ENCODE measurements at places on chromosomes 2 and 18.

DNA sequence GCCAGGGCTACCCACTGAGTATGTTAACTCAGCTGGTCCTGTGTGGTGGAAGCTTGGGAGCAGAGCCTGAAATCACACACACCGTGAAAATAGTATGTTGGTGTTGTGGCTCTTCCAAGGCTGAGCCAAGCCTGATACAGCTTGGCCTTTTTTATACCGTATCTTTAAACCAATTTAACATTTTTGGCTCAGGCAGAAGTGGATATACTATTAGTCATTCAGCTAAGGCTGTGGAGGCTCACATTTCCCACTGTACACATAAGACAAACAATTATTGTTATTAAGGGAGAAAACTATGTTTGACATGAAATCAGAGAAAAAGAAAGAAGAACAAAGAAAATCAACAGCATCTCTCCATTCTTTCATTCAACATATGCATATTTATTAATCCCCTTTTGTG, 159.0 kb downstream of the BCL11A start:
- no peak for DNase-seq
- H3K4me3 ChIP-seq: no peak overlapping the region
- H3K27ac ChIP-seq: no peak overlapping the region
- H3K36me3 ChIP-seq: no peaks in the 10 kb centered on the region
- H3K4me1 ChIP-seq: no peaks in the 10 kb centered on the region

DNA sequence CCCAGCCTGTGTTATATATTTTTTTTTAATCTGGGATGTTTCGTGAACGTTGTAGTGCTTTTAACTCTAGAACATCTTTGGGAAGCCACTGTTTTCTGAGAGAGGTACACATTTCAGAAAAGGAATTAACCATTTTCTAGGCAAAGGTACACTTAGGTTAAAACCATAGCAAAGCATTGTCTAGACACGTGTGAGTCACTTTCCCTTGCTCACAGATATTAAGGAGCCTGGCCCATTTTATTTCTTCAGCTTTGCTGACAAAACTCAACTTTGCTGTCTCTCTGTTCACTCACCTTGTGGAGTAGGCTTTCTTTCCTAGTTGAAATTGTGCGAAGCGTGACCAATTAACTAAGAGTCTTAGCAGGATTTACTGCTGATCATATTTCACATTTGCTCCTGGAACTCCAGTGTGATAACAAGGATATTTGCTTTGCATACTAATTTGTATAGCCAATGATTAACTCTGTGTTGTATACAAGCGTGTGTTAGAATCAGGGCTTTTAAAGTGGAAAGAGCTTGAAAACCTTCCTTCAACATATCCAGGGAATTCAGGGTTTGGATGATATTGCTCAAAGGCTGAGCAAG, 215.0 kb upstream of the AGAP1 start:
- H3K4me3 ChIP-seq: no peak overlapping the region
- no peaks in the 10 kb centered on the region for H3K4me1 ChIP-seq
- H3K36me3 ChIP-seq: no peaks in the 10 kb centered on the region
- no peaks in the 10 kb centered on the region for H3K27me3 ChIP-seq

- H3K36me3 ChIP-seq: no peaks in the 10 kb centered on the region
- H3K27ac ChIP-seq: no peak overlapping the region
- H3K27me3 ChIP-seq: no peaks in the 10 kb centered on the region
- DNase-seq: no peak
- no peak overlapping the region for H3K4me3 ChIP-seq
- no peaks in the 10 kb centered on the region for H3K4me1 ChIP-seq
These were observed 347.7 kb upstream of the MAP2 start for GRCh38 chr2:209076151-209076550.

- no peaks in the 10 kb centered on the region for H3K27me3 ChIP-seq
- no peak overlapping the region for H3K4me3 ChIP-seq
- no peak overlapping the region for H3K27ac ChIP-seq
- peaks cover 14% of the 10 kb centered on the region for H3K4me1 ChIP-seq
- DNase-seq: no peak
- H3K36me3 ChIP-seq: no peaks in the 10 kb centered on the region
These were observed 222.3 kb downstream of the SH3RF3 start for GRCh38 chr2:109351164-109351756.

GRCh38 chr18:25230658-25231326, 121.2 kb downstream of the ZNF521 start:
- no peak overlapping the region for H3K27ac ChIP-seq
- H3K4me1 ChIP-seq: peaks cover 5% of the 10 kb centered on the region
- DNase-seq: no peak
- H3K27me3 ChIP-seq: no peaks in the 10 kb centered on the region
- H3K4me3 ChIP-seq: no peak overlapping the region

DNA sequence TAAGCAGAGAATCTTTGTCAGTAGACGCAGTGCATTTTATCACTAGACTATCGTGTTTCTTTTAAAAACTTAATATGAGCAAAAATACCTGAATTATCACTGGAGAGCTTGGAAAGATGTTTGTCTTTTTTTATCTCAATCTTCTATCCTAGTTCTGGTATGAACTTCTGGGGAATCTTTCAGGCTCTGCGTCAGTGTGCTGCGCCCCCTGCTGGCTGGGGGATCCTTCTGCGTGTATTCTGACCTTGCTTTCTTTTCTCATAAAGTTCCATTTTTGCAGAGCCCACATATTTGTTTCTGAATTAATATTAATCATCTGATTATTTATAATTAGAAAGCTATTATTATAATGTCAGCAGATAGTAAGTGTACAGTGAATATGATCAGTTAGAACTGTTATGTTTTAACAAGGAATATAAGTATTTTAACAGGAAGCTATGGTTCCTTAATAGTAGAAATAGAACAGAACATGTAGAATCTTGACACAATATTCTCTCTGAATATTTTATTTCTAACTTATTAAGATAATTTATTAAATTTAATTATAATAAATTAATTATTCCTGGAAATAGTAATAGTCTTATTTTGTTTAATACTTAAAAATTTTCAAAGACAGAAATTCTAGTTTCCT, 945.0 kb upstream of the CRIM1 start:
- H3K36me3 ChIP-seq: no peaks in the 10 kb centered on the region
- no peak overlapping the region for H3K4me3 ChIP-seq
- no peaks in the 10 kb centered on the region for H3K27me3 ChIP-seq
- no peak overlapping the region for H3K27ac ChIP-seq

DNA sequence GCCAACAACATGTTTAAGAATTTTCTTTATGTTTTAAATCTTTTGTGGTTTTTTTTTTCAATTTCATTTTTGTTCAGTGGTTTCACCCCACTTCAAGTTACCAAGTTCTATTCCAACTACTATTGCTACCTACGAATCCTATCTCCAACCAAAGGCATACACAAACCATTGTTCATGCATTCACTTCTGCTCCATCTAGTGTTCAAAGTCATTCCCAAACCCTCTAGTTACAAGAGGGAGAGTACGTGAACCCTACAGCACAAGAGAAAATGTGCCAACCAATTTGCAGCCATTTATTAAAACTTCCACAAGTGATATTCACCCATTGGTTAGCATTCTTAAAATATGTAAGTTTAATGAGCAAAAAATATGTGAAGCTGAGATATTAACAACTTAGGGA, 295.1 kb upstream of the KYNU start:
- H3K27ac ChIP-seq: no peak overlapping the region
- no peak overlapping the region for H3K4me3 ChIP-seq
- no peaks in the 10 kb centered on the region for H3K36me3 ChIP-seq
- DNase-seq: no peak
- no peaks in the 10 kb centered on the region for H3K27me3 ChIP-seq

DNA sequence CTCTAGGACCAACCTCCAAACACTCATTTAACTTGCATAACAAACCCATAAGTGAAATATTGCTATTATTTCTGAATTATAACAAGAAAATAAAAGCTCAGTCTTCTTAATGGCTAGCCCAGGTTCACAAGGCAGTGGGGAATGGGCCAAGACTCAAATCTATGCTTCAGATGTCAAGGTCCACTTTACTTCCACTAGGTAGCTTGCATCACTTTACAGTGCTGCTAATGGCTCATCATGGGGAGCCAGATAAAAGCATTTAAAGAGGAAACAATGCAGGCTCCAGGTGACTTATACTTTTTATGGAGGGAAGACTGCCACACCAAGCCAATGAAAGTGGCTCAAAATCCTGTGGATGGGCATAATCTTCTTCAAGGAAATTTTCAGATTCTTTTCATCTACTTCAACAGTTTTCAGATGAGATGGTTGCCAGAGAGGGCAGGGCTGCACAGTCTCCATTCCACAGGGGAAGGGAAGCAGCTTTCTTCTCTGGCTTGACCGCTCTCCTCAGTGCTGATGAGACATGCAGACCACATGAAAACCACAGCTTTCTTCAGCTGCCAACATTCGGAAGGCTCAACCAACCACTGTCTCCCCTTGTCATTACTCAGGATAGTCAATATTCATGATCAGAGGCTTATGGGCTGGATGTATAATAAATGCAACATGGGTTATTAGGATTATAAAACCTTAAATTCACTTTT, 361.9 kb upstream of the MEX3C start:
- DNase-seq: no peak
- no peak overlapping the region for H3K4me3 ChIP-seq
- H3K27ac ChIP-seq: no peak overlapping the region
- H3K27me3 ChIP-seq: no peaks in the 10 kb centered on the region
- no peaks in the 10 kb centered on the region for H3K36me3 ChIP-seq

DNA sequence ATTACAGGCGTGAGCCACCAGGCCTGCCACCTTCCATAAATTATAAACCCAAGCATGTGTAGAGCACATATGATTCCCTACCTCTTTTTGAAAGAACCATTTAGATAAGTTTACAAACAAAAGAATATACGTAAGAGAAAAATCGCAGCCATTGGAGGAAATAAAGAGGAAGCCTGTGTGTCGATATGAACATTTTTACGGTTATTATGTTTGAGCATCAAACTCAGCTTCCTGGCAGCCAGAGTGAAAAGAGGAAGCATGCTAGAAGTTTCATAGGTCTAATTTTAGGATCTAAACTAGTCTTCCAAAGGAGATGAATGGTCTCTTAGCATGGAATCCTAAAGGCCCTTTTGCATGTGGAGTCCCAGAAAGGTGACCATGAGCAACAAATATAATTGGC, 104.3 kb downstream of the PLB1 start:
- H3K27me3 ChIP-seq: no peaks in the 10 kb centered on the region
- H3K4me3 ChIP-seq: no peak overlapping the region
- no peak for DNase-seq
- H3K36me3 ChIP-seq: no peaks in the 10 kb centered on the region
- H3K4me1 ChIP-seq: peaks cover 4% of the 10 kb centered on the region

DNA sequence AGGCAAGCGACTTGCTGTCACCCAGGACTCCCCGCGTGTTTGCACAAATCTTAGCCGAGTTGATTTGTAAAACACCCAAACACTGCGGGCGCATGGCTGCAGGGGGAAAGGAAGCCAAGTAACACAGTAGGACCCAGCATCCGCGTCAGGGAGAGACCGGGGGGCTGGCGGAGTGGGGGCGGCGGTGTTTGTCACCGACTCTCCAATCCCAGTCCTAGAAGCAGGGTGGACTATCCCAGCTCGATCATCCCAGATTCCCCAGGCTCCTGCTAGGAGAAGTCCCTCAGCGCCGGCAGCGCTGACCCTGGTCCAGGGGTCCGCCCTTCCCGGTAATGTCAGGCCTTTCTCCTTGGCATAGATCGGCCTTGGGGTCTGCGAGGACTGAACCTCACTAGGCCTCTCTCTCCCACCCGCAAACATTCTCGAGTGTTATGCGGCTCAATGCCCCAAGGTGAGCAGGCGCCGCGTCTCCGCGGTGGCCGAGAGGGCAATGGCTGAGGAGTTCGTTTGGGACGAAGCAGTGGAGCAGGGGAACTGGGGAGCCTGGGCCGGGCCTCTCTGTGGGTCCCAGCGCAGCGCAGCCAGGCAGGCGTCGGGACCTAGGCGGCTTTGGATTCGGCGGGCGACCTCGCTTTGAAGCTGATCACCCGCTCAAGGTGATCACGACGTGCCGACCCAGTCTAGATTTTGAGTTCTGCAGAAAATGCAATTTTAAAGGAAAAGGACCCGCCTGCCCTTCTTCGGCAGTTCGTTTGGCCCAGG, 1.5 kb upstream of the GDF7 start:
- H3K4me1 ChIP-seq: peaks cover 19% of the 10 kb centered on the region
- no peaks in the 10 kb centered on the region for H3K36me3 ChIP-seq
- H3K27ac ChIP-seq: no peak overlapping the region
- peak overlapping the region; percentile 63 for H3K4me3 ChIP-seq
- no peak for DNase-seq
- peaks cover 52% of the 10 kb centered on the region for H3K27me3 ChIP-seq

- no peak overlapping the region for H3K27ac ChIP-seq
- peaks cover 5% of the 10 kb centered on the region for H3K4me1 ChIP-seq
- peaks cover 16% of the 10 kb centered on the region for H3K27me3 ChIP-seq
- no peak overlapping the region for H3K4me3 ChIP-seq
These were observed 1.3 kb upstream of the PRSS56 start for GRCh38 chr2:232518844-232519243.

- DNase-seq: no peak
- no peak overlapping the region for H3K4me3 ChIP-seq
- peaks cover 65% of the 10 kb centered on the region for H3K27me3 ChIP-seq
- H3K4me1 ChIP-seq: peaks cover 13% of the 10 kb centered on the region
- H3K36me3 ChIP-seq: no peaks in the 10 kb centered on the region
- no peak overlapping the region for H3K27ac ChIP-seq
These were observed 1.6 kb upstream of the RAB11FIP5 start for GRCh38 chr2:73114273-73114867.

- H3K27ac ChIP-seq: peak overlapping the region; percentile 7
- no peak overlapping the region for H3K4me3 ChIP-seq
- peak; percentile 61 for DNase-seq
- H3K4me1 ChIP-seq: peaks cover 31% of the 10 kb centered on the region
- H3K27me3 ChIP-seq: no peaks in the 10 kb centered on the region
These were observed 36.5 kb downstream of the HS1BP3 start for GRCh38 chr2:20614201-20615067.

GRCh38 chr18:21912339-21913239, 172.0 kb downstream of the MIB1 start:
- no peaks in the 10 kb centered on the region for H3K4me1 ChIP-seq
- no peak for DNase-seq
- no peaks in the 10 kb centered on the region for H3K36me3 ChIP-seq

DNA sequence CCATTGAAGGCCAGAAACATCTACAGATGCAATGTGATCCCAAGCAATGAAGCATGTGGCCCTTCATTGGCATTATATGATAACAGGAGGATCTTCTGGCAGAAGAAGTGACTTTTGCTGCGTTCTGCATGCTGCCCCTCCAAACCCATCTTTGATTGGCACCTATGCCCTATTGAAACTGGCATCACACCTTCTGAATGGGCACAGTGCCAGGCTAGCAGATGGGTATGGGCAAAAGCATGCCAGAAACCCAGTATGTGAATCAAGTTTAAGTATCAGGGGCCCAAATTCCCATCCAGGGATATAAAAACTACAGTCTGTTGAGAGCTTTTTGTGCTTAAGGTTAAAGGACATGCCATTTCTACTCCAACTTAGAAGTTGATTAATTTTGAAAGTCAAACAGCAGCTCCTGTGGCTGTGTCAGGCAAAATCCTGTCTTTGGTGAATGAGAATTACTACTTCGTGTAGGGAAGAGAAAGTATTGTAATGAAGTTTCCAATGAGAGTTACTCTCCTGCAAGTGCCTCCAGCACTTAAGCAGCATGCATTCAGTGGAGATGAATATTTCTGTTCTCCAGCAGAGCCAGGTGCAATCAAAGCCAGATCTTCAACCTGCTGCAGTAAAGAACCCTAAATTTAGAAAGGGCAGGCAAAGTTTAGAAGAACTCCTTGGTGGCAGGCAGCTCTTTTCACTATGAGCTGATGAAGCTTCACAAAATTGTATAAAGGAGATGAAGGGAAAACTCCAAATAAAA, 8.6 kb downstream of the VRK2 start:
- DNase-seq: no peak
- H3K27ac ChIP-seq: no peak overlapping the region
- H3K36me3 ChIP-seq: no peaks in the 10 kb centered on the region
- peaks cover 3% of the 10 kb centered on the region for H3K27me3 ChIP-seq

- no peaks in the 10 kb centered on the region for H3K4me1 ChIP-seq
- H3K36me3 ChIP-seq: no peaks in the 10 kb centered on the region
- H3K27me3 ChIP-seq: no peaks in the 10 kb centered on the region
- H3K27ac ChIP-seq: no peak overlapping the region
- no peak for DNase-seq
- no peak overlapping the region for H3K4me3 ChIP-seq
These were observed 77.1 kb downstream of the SMAD4 start for GRCh38 chr18:51107082-51107481.
